A172 (cell line): ENCODE measurements at places on chromosomes 12 and 14.

DNA sequence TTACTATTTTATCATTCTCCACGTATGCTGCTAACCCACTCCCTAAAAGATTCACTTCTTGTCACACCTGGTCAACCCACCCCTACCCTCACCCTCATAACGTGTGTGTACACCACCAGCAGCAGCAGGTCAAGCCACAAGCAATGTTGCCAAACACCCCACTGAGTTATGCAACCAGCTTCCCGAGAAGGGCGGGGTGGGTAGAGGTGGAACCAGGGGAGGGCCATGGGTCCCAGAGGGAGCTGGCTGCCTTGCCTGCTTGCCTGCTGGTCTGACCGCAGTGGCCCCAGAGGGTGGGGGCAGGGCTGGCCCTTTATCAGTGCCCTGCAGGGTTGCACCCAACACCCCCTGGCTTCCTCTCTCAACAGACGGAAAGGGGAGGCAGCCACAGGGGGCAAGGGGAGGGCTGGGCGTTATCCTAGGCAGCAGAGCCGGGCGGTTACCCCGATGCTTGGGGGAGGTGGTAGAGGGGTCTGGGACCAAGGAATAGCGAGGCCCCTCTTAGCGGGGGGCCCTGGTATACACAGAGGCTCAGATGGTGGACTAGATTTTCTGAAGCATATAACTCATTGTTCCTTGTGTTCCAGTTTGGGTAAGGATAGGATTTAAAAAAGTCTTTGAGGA is 3.5 kb upstream of the NFE2 start:
- peak; percentile 55 for DNase-seq

DNA sequence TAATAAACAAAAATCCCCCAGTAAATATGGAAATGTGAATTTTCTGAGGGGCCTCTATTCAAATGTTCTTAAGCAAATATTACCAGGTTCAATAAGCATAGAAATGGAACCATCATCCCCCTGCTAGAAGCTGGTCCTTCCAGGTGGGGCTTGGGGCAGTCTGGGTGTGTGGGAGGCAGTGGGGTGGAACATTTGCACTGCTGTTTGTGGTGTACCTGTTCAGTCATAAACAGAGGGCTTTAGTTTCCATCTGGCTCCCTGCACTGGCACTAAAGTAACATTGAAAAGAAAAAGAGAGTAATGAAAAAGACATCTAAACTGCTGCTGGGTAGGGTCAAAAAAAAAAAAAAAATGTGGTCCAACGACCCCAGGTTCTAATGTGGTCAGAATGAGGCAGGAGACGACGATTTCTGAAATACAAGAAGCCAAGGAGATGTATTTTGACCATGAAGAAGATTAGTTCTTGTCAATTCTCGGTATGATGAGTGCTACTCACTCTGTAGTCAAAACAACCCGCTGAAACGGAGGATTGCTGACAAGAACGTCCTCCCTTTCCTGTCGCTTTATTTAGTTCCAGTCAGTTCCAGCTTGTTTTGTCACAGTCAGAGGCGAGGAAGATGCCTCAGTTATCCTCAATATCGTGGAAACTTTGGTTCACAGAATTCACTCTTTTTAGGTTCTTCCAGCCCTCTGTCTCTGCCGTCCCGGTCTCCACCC is 44.2 kb upstream of the MANSC4 start:
- DNase-seq: no peak

- peak; percentile 13 for DNase-seq
Measured at GRCh38 chr14:36056845-36057244, 119.7 kb downstream of the PTCSC3 start.

GRCh38 chr12:97260786-97261185 is 201.8 kb upstream of the RMST start:
- no peak for DNase-seq

DNA sequence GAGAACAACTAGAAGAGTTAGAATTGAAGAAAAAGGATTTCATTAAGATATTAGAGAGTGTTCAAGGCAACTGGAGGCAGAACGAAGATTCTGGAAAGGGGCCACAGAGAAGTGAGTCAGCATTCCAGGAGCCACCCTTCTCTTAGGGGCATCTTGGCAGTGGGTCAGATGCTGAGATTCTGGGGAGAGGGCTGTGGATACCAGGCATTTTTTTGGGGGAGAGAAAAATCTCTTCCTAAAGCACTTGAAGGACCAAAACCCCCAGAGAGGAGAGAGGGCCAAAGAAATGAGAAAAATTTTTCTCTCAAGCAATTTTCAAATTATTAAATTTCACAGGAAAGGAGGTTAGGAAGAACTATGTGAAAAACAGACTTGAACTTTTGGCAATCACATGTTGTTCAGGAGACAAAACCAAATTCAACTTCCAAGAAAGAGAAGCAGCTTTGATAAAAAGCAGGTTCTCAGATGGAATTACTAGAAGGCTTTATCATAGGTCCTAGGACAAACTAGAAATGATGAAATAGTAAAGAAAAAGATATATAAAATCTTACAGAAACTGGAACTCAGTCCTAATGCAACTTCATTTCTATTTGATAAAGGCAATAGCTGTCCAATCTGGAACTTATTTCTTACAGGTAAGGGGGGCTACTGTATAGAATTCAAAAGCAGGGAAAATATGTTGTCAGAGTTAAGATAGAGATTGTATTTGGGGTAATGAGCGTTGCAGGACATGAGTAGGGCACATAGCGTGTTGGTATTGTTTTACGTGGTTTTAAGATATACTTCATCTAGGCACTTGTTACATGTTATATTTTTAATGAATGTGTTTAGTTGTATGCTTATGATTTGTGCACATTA is 1.1 kb upstream of the CLEC2D start:
- DNase-seq: no peak

DNA sequence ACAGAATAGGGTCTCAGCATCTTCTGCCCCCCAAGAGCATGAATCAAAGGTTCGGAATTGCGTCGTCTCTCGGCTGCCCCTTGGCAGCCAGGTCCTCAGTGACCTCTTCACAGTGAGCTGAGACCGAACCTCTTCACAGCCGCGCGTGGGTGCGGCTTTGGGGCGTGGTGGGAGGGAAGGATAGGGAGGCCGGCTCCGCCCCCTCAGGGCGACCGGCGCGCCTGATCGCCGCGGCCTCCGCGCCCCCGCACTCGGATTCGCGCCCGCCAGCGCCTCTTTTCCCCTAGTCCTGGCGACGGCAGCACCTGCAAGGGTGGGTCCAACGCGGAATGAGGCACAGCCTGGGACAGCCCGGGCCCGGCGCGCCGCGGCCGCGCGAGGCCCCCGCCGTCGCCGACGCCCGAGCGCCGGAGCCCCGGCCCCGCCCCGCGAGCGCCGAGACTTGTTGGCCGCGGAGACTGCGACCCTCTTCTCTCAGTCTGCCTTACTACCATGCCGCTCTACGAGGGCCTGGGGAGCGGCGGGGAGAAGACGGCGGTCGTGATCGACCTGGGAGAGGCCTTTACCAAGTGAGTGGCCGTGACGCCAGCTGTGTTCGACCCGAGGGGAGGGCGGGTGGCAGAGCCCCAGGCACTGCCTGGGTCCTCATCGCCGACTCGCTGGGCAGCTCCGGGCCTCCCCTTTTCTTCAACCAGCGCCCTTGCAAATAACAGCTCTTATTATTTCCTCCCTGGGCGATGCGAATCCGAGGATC is at the start of gene ACTR10:
Gene ACTR10, plus strand, starts transcription at position 424 of the 754 bp plus-strand sequence. Its CDS starts 69 bp downstream, at position 493.
- peak; percentile 63 for DNase-seq

- no peak for DNase-seq
Measured at GRCh38 chr12:92457458-92458180, 245.2 kb upstream of the PLEKHG7 start.

GRCh38 chr12:27907766-27908165 is 64.8 kb downstream of the PTHLH start:
- DNase-seq: no peak

DNA sequence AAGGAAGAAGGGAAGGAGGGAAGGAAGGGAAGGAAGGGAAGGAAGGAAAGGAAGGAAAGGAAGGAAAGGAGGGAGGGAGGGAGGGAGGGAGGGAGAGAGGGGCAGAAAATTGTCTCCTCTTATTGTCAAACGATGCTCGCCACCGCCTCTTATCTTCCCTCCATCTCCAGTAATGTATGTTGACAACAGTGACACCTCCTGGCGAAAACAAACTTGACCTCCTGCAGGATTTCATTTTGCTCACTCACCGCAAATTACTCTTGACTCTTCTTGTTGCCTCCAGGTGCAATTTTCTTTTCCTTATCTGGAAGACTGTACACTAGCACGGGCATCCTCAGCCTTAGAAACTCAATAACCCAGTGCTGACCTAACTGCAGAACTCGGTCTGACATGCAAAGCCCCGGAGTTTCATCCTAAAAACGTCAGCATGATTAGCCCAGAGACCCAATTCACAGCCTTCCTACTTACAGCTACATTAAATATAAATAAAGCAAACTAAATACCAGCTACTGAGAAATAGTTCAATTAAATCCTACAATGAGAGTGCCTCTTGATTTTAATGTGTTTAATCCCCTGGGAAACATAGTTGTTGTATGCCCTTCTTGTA is 512.4 kb upstream of the TMPO start:
- peak; percentile 37 for DNase-seq

GRCh38 chr14:104728631-104729030 is 4.6 kb downstream of the ADSS1 start:
- no peak for DNase-seq

DNA sequence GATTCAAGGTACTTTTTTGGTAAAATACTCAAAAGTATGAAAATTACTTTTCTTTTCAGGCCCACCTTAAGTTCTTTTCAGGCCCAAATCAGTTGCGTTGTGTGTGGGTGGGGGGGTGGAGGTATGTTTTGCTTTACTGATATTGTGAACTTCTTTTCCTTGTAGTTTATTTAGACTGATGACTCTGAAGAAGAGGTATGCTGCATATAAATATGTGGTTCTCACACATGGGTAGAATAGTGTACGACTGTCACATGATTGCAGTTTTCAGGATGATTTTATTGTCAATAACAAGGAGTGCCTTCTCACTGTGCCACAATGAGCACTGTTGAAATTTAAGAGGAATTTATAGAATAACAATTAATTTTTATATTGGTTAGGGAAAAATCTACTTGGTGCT is 166.6 kb upstream of the ATP2B1 start:
- no peak for DNase-seq

- peak; percentile 33 for DNase-seq
Measured at GRCh38 chr14:102500158-102500662, 9.4 kb downstream of the ANKRD9 start.

- no peak for DNase-seq
Measured at GRCh38 chr14:36785511-36785910, 123.9 kb downstream of the PAX9 start.

DNA sequence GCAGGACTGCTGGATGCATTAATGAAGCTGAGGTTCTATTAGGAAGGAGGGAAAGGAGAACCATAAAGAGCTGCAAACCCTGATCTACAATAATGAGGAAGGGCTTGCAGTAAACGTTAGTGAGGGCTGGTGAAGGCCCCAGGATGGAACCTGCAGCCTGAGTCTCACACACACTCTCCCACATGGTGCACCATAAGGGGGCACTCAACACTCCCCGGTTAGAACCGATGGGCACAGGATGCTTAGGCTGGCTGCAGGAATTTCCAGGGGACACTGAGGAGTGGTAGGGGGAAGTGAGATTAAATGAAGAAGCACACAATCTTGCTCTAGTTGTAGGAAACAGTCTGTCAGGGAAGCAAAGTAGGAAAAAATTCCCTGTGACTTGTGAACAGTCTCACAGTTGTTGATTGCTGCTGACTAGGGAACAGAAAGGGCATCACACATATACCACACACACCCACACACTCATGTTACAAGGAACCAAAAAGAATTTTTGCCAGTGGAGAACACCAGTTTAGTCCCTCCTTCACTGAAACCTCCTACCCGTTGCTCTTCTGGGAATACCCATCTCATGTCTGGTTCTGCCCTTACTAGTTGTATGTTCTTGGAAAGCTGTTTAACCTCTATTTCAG is 56.2 kb upstream of the FERMT2 start:
- DNase-seq: no peak

DNA sequence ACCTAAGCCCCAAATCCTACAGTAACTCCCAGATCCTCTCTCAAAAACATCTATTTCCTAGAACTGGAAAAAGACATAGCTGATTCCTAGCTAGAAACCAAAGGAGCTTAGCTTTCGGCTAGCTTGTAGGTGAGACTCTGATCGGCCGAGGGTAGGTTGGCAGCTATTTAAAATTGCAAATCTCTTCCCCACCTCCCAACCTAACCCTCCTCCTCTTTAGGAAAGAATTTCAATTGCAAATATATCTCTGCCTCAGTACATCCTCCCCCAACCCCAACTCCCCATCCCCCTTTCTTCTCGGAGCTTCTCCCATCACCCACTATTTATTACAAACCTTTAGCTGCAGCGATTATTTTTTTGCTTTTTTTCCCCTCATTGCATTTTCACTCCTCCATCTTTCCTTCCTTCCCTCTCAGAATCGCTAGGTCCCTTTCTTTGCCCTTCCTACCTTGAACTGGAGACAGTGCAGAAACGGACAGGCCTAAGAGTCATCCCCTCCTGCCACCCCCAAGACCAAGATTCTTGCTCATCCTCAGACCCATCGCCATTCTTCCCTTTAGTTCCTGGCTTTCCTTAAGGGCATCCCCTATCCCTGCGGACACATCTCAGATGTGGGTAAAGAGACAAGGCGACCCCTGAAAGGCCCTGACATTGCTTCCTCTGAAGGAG is 13.4 kb downstream of the ZFHX2 start:
- DNase-seq: no peak

GRCh38 chr12:6181583-6182278 is 18.5 kb upstream of the CD9 start:
- no peak for DNase-seq

GRCh38 chr14:50363714-50364111 is 33.0 kb downstream of the CDKL1 start:
- DNase-seq: no peak

DNA sequence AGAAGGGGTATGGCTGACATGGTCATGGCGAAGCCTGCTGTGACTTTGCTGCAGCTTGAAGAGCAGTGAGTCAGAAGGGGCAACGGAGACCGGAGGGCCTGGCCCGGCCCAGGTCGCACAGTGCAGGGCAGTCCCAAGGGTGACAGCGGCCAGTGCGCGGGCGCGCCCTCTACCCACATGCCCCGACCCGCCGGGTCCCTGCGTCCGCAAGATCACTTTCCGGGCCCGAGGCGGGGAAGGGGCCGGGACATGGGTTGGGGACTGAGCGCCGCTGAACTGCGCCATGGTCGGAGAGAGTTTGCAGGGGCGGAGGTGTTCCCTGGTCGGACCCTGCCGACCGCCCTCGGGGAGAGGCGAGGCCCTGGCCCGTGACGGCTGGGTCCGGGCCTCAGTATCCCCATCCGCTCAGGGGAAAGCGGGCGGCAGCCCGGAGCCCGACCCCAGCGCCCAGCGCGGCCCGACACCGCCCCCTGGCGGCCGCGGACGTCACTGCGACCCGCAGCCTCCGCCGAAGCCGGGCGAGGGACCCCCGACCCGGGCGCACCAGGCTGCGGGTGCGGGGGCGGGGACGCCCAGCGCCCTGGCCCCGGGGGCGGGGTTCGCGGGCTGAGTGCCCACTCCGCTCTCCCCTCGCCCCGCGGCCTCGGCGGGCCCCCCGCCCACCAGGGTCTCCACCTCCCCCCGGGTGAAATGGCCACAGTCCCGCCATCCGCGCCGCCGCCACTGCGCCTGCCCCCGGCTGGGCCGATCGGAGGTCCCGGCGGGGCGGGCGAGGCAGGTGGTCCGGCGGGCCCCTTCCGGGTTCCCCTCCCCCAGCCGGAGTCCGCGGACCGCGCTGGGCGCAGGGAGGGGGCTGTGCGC is 7.2 kb upstream of the ANKRD9 start:
- peak; percentile 13 for DNase-seq
